Stimulated activated CD8-positive, alpha-beta memory T cell treated with anti-CD3 and anti-CD28 coated beads, Interleukin-7, amount 100 ng/mL, for 1 hour (primary cell): ENCODE measurements at places on chromosomes 12 and 14.

GRCh38 chr12:52010692-52011601 lies 4.2 kb downstream of the TAMALIN start:
- DNase-seq: no peak

- no peak for DNase-seq
Measured at GRCh38 chr12:124097701-124098100, 124.7 kb downstream of the ZNF664 start.

- no peak for DNase-seq
Measured at GRCh38 chr12:4555804-4556203, 6.2 kb upstream of the DYRK4 start.

GRCh38 chr14:63472986-63473788 lies 70.0 kb downstream of the PPP2R5E start:
- no peak for DNase-seq

DNA sequence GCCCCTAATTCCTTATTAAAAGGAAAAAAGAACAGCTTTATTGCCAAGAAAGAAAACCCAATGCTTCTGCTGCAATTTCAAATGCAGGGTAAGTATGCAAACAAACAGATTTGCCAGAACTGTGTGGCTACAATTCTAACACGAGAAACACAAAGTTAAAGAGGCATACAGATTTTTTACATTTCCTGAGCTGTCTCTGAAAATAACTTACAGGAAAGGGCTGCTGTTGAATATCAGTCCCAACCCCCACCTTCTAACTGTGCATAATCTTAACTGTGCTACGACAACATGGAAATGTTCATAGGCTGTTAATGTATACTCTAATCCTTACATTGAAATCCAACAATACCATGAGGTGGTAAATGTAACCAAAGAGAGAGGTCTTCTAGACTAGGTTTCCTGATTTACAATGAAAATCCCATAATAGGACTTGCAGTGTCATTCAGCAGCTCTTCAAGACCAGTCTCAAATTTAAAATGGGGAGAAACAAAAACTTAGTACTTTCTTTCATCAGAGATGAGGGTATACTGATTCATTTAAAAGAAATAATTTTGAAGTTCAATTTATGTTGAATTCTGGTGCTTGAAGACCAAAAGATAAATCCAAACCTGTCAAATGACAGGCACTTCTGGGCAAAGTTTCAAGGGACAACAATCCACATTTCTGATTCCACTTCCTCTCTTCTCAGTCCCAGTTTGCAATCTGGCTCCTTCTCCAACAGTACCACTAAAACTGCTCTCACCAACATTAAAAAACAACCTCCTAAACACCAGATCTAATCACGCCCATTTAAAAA lies 14.4 kb downstream of the FGD6 start:
- no peak for DNase-seq

DNA sequence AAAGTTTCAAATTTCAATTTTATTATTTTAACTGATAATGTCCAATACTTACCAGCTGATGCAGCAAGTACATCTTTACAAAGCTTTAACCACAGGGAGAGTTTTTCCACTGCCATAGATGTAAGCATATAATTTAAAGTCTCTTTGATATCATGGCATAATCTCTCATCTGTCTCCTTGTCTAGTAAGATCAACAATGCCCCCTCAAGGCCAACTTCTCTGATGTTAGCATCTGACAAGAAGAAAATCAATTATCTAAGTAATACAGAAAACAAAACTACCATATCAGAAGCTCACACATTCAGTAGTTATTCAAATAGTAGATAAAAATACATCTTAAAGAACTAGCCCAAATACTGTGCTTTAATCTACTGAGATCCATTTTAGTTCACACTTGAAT lies 94.2 kb downstream of the HEATR5A start:
- no peak for DNase-seq

GRCh38 chr14:103196716-103197115 lies 73.5 kb downstream of the TNFAIP2 start:
- DNase-seq: no peak

- DNase-seq: no peak
Measured at GRCh38 chr14:90483571-90483974, 86.7 kb downstream of the CALM1 start.

DNA sequence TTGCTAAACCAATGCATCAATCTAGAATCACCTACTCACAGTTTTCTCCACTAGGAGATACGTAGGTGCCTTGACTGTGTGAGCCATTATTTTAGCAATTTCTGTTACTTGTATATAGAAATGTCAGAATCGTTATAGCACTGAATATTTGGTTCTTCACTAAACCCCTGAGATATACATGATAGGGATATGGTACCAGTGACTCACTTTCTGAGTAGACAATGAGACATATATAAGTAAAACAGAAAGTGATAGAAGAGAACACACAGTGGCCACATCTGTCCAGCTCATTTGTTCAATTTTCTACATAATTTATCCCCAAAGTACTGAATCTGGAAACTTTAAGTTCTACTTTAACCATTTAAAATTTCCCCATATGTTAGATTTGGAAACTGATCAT lies 1505.5 kb upstream of the TMEM132C start:
- DNase-seq: no peak

DNA sequence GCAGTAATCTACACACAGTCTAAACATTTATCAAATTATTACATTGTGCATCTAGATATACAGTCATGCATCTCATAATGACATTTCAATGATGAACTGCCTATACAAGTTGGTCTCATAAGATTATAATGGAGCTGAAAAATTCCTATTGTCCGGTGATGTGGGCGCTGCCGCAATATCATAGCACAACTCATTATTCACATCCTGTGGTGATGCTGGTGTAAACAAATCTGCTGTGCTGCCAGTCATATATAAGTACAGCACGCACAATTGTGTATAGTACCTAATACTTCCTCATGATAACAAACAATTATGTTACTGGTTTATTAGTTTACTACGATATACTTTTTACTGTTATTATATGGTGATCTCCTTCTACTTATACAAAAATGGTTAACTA lies 768.8 kb upstream of the NOVA1 start:
- no peak for DNase-seq

GRCh38 chr12:40907115-40907527 lies 214.9 kb downstream of the CNTN1 start:
- no peak for DNase-seq

- DNase-seq: no peak
Measured at GRCh38 chr14:67833403-67833802, 13.8 kb downstream of the RAD51B start.

- DNase-seq: no peak
Measured at GRCh38 chr14:105138021-105138541, 30.5 kb downstream of the JAG2 start.

DNA sequence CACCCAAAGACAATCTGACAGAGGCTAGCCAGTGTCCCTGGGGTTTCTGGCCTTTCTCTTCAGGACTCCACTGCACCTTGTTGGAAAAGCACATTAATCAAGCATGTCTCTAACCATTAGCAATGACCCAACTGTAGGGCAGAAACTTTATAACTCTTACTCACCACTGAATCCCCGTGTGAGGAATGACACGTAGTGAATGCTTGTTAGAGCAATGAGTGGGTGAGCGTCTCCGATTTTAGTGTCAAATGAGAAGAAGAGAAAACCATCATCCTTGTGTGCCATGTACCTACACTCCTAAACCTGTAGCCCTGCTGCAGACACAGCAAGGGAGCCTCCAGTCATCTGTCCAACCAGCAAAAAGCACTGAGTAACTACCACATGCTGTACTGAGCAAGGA lies 56.5 kb upstream of the GPR68 start:
- no peak for DNase-seq

DNA sequence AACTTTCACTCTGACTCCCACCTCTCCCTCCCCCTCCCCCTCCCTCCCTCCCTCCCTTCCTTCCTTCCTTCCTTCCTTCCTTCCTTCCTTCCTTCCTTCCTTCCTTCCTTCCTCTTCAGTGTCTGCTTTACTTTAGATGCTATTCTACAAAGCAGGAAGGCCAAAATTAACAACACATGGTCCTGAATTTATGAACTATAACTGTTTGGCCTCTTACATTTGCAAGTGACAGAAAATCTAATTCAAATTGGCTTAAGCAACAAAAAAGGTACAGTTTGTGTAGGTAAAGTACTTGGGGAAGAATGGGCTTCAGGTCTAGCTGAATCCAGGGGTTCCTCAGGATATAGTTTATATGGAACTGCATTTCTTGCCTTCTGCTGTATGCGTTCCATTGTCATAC lies 673.0 kb downstream of the AACS start:
- no peak for DNase-seq

DNA sequence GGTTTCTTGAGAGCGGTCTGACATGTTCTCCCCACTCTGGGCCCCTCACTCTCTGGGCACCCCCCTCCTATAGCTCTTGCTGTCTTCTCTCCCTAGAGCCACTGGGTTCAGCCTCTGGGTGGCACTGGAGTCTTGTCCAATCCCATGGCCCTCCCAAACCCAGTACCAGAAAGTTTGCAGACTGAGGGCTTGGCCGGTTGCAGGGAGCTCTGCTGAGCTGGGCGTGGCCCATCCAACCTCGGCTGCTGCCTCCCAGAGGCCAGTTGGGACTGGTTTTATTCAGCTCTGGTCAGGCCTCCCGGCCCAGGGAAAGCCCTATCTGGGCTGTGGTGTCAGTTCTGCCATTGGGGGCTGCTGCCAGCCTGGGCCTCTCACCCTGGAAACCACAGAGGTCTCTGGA lies 37.9 kb downstream of the ISCA2 start:
- no peak for DNase-seq

DNA sequence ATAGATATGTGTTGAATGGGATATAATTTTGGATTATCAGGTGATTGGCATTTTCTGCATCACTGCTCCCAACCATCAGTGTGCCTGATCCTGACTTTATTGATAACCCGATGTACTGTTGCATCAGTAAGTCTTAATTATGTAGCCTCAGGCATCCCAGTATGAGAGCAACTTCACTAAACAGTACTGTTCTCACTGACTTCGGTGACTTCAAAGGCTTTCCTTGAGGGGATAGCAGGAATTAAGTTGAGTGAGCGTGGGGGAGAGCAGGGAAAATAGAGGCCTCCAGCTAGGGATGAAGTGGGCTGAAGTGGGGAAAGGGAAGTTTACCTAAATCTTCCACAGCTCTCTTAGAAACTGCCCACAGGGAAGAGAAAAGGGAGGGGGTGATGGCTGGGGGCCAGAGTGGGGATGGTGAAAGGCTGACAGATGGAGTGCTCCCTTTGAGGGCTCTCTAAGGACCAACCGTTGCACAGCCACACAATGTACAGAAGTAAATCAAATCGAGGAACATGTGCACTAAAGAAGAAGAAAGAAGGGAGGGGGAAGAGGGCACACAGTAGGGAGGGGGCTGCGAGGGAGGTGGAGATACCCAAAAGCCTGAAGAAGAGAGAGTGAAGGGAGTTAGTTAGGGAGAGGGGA lies 10.7 kb upstream of the NEUROD4 start:
- no peak for DNase-seq

DNA sequence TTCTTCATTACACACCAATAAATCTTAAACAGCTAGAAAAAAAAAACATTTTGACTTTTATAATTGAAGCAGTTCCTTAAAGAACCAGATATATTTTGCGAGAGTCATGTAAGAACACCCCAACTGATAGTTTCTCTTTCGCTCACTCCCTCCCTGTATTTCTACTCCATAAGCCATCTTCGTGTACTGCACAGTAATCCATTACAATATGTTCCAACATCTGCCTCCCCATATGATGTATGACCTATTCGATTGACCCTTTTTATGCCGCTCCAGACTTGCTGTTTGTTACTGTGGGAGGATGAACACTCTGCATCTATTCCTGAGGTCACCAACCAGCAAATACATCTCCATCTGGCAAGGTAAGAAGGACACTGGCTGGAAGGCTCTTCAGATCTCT lies 331.7 kb downstream of the SOX5 start:
- no peak for DNase-seq

DNA sequence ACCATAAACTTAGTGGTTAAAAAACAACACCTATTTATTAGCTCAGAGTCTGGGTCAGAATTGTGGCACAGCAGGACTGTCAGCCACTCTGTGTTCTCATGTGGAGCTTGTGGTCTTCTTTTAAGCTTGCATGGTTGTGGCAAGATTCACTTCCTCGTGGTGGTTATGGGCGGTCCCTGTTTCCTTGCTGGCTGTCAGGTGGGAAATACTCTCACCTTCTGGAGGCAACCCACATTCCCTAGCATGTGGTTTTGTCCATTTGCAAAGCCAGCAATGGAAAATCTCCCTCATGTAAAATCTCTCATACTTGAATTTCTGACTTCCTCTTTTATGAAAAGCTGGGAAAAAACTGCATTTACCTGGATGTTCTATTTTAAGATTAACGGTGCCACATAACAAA lies 229.8 kb downstream of the ALX1 start:
- no peak for DNase-seq

DNA sequence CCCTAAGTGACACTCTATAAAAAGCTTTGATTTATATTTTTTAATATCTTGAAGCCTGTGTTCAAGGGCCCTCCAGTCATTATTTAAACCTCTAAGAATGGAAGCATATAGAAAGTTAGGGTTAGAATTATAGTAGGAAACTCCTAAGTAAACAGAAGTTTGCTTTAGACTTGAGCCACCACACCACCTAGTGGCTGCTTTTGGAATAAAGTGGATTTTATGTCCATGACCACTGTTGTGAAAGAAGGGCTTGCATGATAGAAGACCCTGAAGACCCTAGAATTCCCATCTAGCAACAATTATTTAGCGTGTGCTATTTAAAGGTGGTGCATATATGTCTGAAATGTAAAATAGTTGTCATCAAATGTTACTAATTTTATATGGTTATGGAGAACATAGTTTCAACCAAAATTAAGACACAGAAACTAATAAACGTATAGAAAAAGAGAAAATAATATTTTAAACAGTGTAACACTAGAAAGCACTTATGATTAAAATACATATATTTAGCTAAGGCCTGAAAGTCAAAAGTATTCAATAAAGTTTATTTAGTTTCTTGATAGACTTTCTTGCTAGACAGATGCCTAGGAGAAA lies 21.3 kb downstream of the LRRIQ1 start:
- DNase-seq: no peak

DNA sequence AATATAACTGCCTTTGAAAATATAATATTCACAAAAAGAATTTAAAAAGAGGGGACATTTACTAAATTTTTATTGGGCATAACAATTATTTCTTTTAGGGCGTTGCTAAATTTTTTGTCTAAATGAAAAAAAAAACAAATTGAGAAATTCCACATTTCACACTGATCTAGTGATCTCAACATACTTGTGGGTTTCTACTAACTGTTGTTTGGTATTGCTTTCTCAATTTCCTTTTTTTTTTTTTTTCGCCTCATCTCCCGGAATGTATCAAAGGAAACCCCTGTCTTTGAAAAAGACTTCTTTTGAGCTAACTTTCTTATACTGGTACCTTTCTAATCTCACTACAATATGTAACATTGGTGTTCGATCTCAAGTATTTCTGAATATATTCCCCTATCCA lies at the start of gene CLEC4D:
CLEC4D (plus strand) TSS at position 248 of the 400 bp plus-strand sequence. CDS start 230 bp downstream, outside the sequence.
- DNase-seq: no peak

DNA sequence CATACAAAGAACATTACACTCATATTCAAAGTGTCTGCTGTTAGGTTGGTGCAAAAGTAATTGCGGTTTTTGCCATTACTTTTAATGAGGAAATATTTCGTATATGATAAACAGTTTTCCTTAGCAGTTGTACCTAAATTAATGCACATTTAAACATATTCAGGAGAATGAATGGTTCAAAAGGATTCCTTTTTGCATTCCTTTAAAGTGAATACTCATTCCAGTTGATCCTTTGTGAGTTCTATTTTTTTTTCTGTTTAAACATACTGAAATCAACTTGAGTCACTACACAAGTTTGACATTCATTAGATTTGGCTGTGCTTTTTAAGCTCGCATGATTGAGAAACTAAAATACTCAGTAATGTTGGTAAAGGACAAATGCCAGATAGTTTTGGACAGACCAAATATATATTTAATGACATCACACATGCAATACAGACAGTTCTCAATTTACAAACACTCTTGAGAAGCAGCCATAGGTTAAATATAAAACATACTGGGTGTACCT lies 13.8 kb upstream of the SLC38A2 start:
- DNase-seq: no peak

GRCh38 chr12:98532687-98533304 lies 17.4 kb downstream of the TMPO start:
- no peak for DNase-seq
